Stimulated activated CD8-positive, alpha-beta memory T cell treated with anti-CD3 and anti-CD28 coated beads, Interleukin-4, amount 100 ng/mL, for 1 hour (primary cell): ENCODE measurements at places on chromosomes 1 and 21.

DNA sequence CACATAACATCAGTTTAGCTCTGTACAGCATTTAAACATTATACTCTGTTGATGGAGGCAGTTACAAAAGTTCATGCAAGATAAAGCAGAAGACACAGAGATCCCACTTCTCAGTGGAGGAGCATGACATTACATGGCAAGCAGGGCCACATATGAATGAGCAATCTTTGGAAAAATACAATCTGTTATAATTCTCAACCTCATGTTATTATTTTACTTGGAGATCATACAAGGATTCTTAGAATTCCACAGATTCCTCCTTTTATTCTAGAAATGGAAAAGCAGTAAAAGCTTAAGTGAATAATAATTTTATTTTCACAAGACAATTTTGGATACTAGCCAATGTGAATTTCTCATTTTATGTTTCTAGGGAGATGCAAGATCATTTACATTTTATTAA, 66.6 kb downstream of the IFI44 start:
- DNase-seq, result no peak

GRCh38 chr1:155287987-155288543, 10.8 kb downstream of the HCN3 start:
- DNase-seq, result no peak

- no peak for DNase-seq
Measured at GRCh38 chr1:228423404-228424053, 6.9 kb upstream of the TRIM17 start.

DNA sequence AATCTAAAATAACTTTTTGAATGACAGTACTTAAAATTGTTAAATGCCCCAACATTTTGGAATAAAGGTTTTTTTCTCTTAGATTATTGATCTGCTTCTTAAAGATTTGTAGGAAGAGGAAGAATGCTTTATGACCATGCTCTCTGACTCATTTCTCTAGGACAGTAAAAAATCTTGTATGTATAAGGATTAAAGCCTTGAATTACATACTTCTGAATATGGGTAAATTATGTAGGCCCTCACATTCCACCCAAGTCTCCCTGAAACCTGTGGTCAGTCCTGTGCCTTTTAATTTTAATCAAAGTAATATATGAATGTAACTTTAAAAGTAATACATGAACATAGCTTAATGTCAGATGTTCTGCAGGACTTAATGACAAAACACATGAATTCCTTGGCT, 50.5 kb downstream of the ABCD3 start:
- DNase-seq, result no peak

DNA sequence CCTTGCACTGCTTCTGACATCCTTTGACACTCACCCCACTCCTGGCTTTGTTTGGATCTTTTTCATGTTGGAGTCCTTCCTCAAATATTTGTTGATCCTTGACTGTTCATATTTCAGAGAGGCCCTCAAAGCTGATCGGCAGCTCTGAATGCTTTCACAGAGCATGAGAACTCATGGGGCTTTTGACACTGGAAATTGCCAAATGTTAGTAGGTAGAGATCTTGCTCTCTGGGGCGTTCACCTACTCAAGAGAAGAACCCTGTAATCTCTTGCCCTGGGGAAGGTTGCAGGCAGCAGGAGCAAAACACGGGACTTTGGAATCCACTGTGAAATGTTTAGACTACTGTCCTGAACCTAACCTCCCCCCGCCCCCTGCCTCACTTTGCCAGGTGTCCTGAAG, 67.4 kb upstream of the STUM start:
- no peak for DNase-seq

DNA sequence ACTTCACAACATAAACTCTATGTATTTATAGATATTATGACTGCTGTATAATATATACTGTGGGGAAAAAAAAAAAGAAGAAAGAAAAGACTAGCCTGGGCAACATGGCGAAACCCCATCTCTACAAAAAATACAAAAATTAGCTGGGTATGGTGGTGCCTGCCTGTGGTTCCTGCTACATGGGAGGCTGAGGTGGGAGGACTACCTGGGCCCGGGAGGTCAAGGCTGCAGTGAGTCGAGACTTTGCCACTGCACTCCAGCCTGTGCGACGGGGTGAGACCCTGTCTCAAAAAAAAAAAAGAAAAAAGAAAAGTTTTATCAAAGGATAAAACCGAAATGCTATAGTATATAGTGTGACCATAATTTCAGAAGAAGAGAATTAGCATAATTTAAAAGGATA, 2.7 kb downstream of the EXOC8 start:
- DNase-seq, result no peak

DNA sequence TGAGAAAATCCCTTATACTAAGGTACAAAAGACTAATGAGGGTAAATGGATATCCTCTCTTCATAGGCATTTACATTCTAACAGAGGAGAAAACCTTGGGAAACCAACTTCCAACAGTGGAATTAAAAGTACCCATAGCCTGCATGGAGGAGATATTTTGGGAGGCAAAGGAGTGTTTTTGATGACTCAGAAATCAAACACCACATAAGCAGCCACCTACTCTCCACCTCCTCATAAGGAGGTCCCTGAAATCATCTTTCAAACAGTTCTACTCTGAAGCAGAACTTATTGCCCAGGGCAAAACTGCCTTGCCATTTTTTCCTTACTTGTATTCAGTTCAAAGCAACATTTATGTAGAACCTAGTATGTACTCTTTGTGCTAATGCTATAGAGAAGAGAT, 211.3 kb downstream of the KCNH1 start:
- no peak for DNase-seq

GRCh38 chr1:161439280-161440232, 65.7 kb upstream of the FCGR2A start:
- no peak for DNase-seq

DNA sequence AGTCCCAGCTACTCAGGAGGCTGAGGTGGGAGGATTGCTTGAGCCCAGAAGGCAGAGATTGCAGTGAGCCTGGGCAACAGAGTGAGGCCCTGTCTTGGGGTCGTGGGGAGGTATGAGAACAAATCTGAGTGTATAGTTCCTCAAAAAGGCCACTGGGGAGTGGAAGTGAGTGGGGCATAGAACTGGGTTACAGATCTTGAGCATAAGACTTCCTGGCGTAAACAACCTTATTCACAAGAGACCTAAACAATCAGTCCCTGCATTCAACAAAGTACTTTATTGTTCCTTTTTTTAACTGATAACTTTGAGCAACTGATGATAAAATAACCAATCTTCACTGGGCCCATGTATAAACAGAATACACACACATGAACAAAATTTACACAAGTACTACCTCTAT, 72.7 kb upstream of the MUTYH start:
- DNase-seq, result no peak

- no peak for DNase-seq
Measured at GRCh38 chr1:246728311-246728710, 4.1 kb downstream of the SCCPDH start.

GRCh38 chr1:93964096-93964776, 55.0 kb upstream of the GCLM start:
- DNase-seq, result no peak

GRCh38 chr1:89516055-89516454, 8.6 kb upstream of the LRRC8B start:
- no peak for DNase-seq

DNA sequence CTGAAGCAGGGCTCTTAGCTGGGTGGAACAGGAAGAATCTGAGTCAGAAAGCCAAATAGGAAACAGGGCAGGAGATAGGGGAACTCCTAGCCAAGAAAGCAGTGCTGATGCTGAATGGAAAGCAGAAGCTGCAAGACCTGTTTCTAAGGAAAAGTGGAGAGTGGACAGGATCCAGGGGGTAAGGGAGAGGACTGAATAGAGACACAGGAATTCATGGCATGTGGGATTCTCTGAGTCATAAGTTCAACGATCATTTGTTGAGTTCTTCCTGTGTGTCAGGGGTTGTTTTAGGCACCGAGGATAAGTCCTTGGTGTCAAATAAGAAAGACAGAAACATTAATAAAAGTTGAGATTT, 153.8 kb upstream of the FGGY start:
- DNase-seq, result no peak

DNA sequence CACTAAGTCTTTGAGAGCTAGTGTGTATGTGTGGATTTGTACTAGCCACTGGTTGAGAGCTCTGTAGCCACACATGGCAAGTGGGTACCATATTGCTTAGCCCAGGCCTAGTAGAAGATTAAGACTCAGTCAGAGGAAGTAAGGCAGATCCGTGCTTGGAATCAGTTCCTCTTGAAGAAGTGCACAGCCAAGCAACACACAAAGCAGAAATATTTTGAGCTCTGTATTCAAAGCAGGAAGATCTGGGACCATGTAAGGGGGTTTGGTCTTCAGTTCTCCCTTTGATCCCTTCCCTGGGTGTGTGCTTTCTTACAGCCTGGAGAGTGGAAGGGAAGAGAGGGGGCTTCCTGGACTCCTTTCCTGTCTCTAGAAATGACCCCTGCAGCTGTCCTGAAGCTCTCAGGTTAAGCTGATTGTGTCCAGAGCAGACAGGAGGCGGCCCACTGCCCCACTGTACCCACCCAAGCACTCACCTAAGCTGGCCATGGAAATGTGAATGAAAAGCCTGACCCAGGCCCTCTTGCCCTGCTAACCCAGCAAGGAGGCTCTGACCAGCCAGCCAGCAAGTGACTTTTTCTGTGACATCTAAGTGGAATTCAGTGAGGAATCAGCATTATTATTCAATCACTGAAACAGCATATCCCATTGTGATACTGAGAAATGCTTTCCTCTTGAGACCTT, 3.6 kb downstream of the ETS2 start:
- no peak for DNase-seq

- DNase-seq, result no peak
Measured at GRCh38 chr1:151956957-151957497, 36.6 kb downstream of the S100A10 start.

DNA sequence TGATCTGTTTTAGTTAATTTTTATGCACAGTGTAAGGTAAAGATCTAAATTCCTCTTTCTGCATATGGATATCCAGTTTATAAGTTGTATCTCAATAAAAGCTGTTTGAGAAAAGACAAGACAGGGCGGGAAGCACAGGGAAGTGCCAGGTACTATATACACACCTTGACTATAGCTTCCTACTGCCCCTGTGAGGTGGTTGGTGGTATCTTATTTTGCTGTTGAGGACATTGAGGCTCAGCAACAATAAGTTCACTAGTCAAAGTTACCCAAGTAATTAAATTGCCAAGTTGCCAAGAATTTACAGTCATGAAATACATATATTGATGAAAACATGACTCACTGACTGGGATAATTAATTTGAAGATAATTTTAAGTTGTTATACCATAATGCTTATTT, 109.1 kb downstream of the CD247 start:
- DNase-seq, result no peak

DNA sequence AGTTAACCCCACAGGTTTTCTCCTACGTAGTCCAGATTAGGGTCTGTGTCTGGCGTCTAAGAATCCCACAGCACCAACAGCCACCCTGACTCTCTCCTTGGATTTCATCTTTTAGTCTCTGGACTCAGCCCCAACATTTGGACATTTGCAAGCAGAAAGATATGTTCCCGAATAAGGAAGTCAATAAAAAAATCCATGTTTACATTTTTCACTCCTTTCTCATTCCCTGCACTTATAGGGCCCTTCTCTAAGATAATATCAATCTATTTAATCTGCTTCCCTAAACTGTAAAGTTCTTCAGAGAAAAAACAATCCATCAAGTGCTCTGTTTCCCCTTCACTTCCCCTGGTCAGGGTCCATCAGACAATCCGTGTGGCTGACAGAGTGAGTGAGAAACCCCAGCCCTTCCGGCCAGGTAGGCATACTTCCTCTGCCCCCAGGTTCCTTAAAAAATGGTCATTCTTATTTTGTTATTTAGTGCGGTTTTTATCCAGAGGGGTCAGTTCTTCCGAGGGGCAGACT, 105.9 kb upstream of the CDC42BPA start:
- DNase-seq, result no peak

DNA sequence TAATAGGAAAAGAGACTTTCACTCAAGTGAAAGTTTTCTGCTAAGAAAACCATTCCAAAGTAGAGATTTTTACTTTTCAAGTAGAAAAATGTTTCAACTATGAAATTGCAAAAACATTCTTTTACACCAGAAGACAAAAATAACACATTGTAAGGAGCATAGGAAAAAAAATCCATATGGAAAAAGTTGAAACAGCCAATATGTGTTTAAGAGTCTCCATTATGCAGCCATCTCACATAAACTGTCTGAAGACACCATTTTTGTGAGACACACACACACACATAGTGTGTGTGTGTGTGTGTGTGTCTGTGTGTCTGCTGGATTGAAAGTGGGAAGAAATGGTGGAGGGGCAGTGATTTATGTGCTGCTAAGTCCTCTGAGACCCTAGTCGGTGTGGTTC, 162.1 kb downstream of the HHAT start:
- no peak for DNase-seq

DNA sequence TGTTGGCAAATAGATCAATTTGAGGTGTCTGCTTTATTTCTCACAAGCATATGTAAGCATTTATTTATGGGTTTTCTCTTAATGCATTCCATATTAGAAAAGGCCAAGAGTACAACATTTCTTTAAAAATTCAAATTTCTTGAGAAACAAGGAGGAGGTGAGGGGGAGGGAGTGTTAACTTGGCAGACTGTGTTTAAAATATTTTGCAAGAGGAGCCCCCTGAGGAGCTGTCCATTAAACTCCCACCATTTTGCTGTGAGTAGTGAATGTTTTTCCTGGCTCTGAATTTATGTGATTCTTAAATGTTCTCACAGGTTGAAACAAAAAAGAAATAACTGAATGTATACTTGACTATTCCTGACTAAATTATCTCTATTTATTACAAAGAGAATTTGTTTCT, 363.8 kb downstream of the PTPRC start:
- no peak for DNase-seq

GRCh38 chr1:21653744-21654100, 15.4 kb downstream of the RAP1GAP start:
- DNase-seq, result no peak

GRCh38 chr1:151610142-151610541, 1.7 kb upstream of the SNX27 start:
- no peak for DNase-seq
